ENCODE measurements at places on chromosomes 6 and 20. TPM values are rescaled to one million over a fixed set of nuclear protein-coding genes. Genes with fewer than 3 reads are reported as not detected.

Gene SAMD5
- total RNA-seq = 3.8 TPM

Gene MAS1
- not detected for total RNA-seq

Gene SEL1L2
- total RNA-seq = not detected

Gene GNMT
- 0.79 TPM for total RNA-seq

Gene HUS1B
- total RNA-seq = 8.8 TPM

Gene DPPA5
- not detected for total RNA-seq

Gene SFTA2
- total RNA-seq = not detected

Gene MRS2
- 12.4 TPM for total RNA-seq

DNA sequence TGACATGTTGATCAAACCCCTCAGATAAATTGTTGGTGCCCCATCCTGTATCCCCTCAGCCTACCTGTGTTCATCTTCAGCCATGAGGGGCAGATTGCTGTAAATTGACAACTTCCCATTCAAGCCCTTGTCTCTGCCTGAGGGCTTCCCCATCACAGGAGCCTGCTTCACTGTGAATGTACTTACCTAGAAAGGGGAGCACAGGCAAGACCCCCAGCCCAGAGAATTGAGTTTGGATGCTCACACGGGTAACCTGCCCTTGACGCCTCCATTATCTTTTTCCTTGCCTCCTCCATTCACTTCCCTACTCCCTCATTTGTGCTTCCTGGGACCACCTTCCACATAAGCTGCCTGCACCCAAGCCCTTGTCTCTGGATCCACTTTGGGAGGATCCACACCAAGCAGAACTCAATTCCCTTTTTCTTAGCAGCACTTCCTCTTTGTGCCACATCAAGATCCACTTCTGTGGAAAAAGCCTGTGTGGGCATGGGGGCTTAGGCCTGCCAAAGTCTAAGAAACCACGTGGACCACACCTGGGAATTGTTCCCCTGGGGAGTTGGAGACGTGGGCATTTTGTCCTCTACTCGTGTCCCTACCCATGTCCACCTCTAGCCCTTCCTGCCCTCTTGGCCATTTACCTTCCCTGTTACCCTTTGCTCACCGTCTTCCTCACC, 103.4 kb upstream of the FOXA2 start:
- DNase-seq = no peak
- peaks cover 8% of the 10 kb centered on the region for H3K4me1 ChIP-seq
- H3K27ac ChIP-seq = no peak overlapping the region
- peaks cover 9% of the 10 kb centered on the region for H3K27me3 ChIP-seq
- H3K36me3 ChIP-seq = no peaks in the 10 kb centered on the region
- no peak overlapping the region for H3K4me3 ChIP-seq

DNA sequence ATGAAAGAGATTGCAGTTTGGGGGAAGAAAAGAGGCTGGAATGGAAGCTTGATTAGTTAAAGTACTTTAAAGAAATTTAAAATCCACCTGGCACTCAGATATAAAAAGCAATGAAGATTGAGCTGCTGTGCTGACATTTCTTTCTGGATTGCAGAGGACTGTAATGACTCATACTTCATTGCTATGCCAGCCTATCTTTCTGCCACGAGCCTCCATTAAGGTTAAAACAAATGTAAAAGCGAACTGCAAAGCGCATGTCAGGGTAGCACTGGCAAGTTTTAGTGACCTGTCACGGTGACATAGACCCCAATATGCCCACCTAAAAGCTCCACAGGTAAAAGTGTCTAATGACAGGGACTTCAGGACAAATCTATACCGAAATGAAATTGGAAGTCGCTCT, 449.6 kb downstream of the C6orf118 start:
- H3K27ac ChIP-seq = no peak overlapping the region
- no peak overlapping the region for H3K4me3 ChIP-seq
- no peak for DNase-seq
- H3K36me3 ChIP-seq = no peaks in the 10 kb centered on the region
- no peaks in the 10 kb centered on the region for H3K4me1 ChIP-seq

GRCh38 chr6:134469702-134470456, 152.0 kb upstream of the SGK1 start:
- no peak overlapping the region for H3K4me3 ChIP-seq
- H3K27me3 ChIP-seq = no peaks in the 10 kb centered on the region
- H3K27ac ChIP-seq = no peak overlapping the region

- H3K36me3 ChIP-seq = no peaks in the 10 kb centered on the region
- H3K4me1 ChIP-seq = peaks cover 25% of the 10 kb centered on the region
- DNase-seq = peak; percentile 81
- H3K27ac ChIP-seq = peak overlapping the region; percentile 80
Observed at GRCh38 chr6:89411145-89412070, 665 bp downstream of the RRAGD start.

GRCh38 chr20:41480054-41480770, 113.6 kb upstream of the EMILIN3 start:
- H3K27ac ChIP-seq = no peak overlapping the region
- H3K4me1 ChIP-seq = peaks cover 13% of the 10 kb centered on the region
- DNase-seq = no peak
- no peak overlapping the region for H3K4me3 ChIP-seq
- H3K27me3 ChIP-seq = no peaks in the 10 kb centered on the region

GRCh38 chr6:128303870-128304269, 216.5 kb downstream of the PTPRK start:
- H3K4me1 ChIP-seq = no peaks in the 10 kb centered on the region
- H3K4me3 ChIP-seq = no peak overlapping the region
- H3K27me3 ChIP-seq = no peaks in the 10 kb centered on the region
- no peak for DNase-seq
- H3K36me3 ChIP-seq = no peaks in the 10 kb centered on the region

DNA sequence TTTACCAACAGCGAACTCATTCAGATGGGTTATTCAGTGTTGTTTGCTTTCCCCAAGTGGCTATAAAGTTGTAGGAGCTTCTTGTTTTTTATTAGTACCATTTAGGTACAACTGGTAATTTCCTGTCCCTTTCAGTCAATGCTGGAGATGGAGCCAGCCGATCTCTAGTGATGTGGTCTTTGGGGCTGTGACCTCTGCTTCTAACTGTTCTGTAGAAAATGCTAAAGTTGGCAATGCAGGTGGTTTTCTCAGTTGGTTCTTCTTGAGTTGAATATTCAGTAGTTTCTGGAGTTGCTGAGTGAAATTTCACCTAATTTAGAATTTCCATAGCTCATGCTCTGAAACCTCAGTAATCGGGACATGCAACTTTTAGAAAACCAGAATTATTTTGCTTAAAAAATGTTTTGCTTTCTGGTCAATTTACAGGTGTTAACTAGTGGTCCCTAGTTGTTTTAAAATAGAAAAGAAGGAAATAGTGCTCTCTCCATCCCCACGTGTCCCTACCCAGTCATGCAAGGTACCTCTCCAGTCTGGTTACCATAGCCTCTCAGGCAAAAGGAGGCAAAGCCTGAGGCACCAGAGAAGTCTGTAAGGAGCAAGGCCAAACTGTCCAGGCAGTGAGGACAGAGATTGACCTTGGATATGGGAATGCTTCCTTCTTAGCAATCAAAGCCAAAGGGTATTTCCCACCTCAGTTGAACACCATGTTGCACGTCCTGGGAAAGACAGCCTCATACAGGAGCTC, 27.3 kb upstream of the GABRR1 start:
- no peak for DNase-seq
- H3K27ac ChIP-seq = no peak overlapping the region
- peaks cover 9% of the 10 kb centered on the region for H3K4me1 ChIP-seq
- H3K27me3 ChIP-seq = no peaks in the 10 kb centered on the region

DNA sequence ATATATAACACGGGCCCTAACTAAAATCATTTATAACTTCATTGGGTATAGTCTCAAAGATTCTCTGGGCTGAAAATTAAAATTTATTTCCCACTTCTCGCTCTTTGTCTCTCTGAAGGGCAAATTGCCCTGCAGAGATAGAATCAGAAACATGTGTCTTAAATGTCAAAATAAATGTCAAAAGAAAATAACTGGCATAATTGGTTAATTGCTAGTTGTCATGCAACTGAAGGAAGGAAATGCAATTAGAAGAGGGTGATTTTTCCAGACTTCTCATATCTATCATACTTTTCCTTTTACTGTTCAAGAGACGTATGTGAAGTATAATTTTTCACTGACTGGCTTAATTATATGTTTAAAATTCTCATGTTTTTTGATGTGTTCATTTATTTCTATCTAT, 80.3 kb upstream of the HMGCLL1 start:
- DNase-seq = no peak
- H3K27ac ChIP-seq = no peak overlapping the region
- H3K36me3 ChIP-seq = no peaks in the 10 kb centered on the region
- no peaks in the 10 kb centered on the region for H3K27me3 ChIP-seq

DNA sequence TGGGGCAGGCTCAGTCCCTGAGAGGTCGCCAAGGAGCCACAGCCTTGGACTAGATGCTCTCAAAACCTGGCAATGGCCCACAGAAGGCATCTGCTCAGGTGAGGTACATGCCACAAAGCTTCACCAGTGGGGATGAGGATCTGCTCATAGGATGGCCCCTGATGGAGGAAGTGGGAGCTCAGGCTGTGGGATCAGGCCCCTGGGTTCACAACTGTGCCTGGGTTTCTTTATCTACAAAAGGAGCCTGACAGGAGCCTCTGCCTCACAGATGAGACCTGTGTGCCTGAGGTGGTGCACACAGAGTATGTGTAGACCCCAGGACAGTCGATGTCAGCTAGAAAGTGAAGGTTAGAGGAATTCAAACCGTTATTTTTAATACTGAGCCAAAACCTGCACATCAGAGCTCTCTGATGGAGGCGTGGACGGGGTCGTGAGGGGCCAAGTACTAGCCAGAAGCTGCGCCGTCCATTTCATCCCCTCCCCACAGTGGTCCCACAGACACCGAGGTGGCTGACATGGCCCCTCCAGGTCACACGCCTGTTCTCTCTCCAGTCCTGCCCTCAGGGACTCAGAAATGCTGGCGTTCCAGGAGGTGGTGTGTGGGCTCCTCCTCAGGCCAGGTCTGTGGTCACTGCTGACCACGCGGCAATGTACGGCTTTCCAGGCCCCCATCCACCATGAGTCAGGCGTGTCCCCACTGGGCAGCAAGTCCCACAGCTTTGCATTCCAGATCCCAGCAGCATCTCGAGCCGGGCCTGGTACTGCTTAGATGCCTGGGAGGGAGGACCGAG, 33.3 kb downstream of the NTSR1 start:
- H3K27ac ChIP-seq = no peak overlapping the region
- no peaks in the 10 kb centered on the region for H3K36me3 ChIP-seq
- no peak for DNase-seq
- H3K4me3 ChIP-seq = no peak overlapping the region
- peaks cover 23% of the 10 kb centered on the region for H3K4me1 ChIP-seq

GRCh38 chr6:26520237-26520849, 17.8 kb upstream of the HMGN4 start:
- H3K27ac ChIP-seq = peak overlapping the region; percentile 97
- no peak for DNase-seq
- peak overlapping the region; percentile 66 for H3K4me3 ChIP-seq
- H3K36me3 ChIP-seq = no peaks in the 10 kb centered on the region
- no peaks in the 10 kb centered on the region for H3K27me3 ChIP-seq

GRCh38 chr6:130152908-130153510, 69.7 kb downstream of the SAMD3 start:
- H3K27me3 ChIP-seq = no peaks in the 10 kb centered on the region
- H3K36me3 ChIP-seq = no peaks in the 10 kb centered on the region
- DNase-seq = no peak
- no peak overlapping the region for H3K27ac ChIP-seq

All from suprapubic skin (tissue), 4 donors.